ENCODE measurements at places on chromosomes 4 and X. TPM values are rescaled to one million over a fixed set of nuclear protein-coding genes. Genes with fewer than 3 reads are reported as not detected.

The THAP6 gene
- total RNA-seq: 3.5 TPM

The STK32B gene
- total RNA-seq: 9.8 TPM

The HTR2C gene
- not detected for total RNA-seq

The INTU gene
- total RNA-seq: 2.5 TPM

The IL9R gene
- total RNA-seq: not detected

The FSTL5 gene
- not detected for total RNA-seq

The ITGB1BP2 gene
- 2.1 TPM for total RNA-seq

The TRIM75 gene
- not detected for total RNA-seq

The NUDT11 gene
- 8.9 TPM for total RNA-seq

The UGT2B17 gene
- total RNA-seq: not detected

The MND1 gene
- total RNA-seq: 2.4 TPM

The CYP4V2 gene
- 1.3 TPM for total RNA-seq

The CENPI gene
- total RNA-seq: 9.5 TPM

The VCX3A gene
- total RNA-seq: not detected

The NKX6-1 gene
- total RNA-seq: not detected

The TRIM61 gene
- total RNA-seq: 0.19 TPM

The HS3ST1 gene
- 0.56 TPM for total RNA-seq

The ADRA2C gene
- total RNA-seq: 0.18 TPM

The SOD3 gene
- not detected for total RNA-seq

The PPEF1 gene
- not detected for total RNA-seq

The SMIM43 gene
- total RNA-seq: 0.27 TPM

The PPARGC1A gene
- not detected for total RNA-seq

The ZCCHC12 gene
- under 0.01 TPM for total RNA-seq

The ADH1A gene
- not detected for total RNA-seq

The GLUD2 gene
- total RNA-seq: 1.2 TPM

The NWD2 gene
- total RNA-seq: not detected

The IGSF1 gene
- under 0.01 TPM for total RNA-seq

The GABRQ gene
- not detected for total RNA-seq

The AMOT gene
- total RNA-seq: 2.4 TPM

The HTRA3 gene
- 0.72 TPM for total RNA-seq

The CT45A1 gene
- total RNA-seq: not detected

The GPC3 gene
- not detected for total RNA-seq

The PFKFB1 gene
- not detected for total RNA-seq

The FRG2 gene
- not detected for total RNA-seq

The UGT2B15 gene
- not detected for total RNA-seq

The RBMXL3 gene
- total RNA-seq: not detected

The NALF2 gene
- total RNA-seq: 0.09 TPM

The PABPC5 gene
- total RNA-seq: 0.45 TPM

The NDP gene
- total RNA-seq: 1.3 TPM

The SMR3B gene
- total RNA-seq: not detected

The LEF1 gene
- total RNA-seq: not detected

The WAS gene
- total RNA-seq: 0.09 TPM

The PDE5A gene
- total RNA-seq: 2.6 TPM

The MFSD8 gene
- total RNA-seq: 13.8 TPM

The TXK gene
- total RNA-seq: 0.75 TPM

The CUL4B gene
- total RNA-seq: 33.8 TPM

The MAGEA10 gene
- total RNA-seq: not detected

The NAA11 gene
- not detected for total RNA-seq

The RIPPLY1 gene
- not detected for total RNA-seq

The RBM46 gene
- not detected for total RNA-seq

The ADGRG2 gene
- total RNA-seq: 0.09 TPM
